ENCODE measurements at places on chromosomes 7 and 10. TPM values are rescaled to one million over a fixed set of nuclear protein-coding genes. Genes with fewer than 3 reads are reported as not detected.

STAM gene
- total RNA-seq, result 27.8 TPM

EBF3 gene
- total RNA-seq, result 0.26 TPM

CYP26C1 gene
- total RNA-seq, result 0.21 TPM

ATP5F1C gene
- total RNA-seq, result 272 TPM

CCL24 gene
- total RNA-seq, result not detected

RHOBTB1 gene
- 9.3 TPM for total RNA-seq

BBS9 gene
- 22.3 TPM for total RNA-seq

DNA sequence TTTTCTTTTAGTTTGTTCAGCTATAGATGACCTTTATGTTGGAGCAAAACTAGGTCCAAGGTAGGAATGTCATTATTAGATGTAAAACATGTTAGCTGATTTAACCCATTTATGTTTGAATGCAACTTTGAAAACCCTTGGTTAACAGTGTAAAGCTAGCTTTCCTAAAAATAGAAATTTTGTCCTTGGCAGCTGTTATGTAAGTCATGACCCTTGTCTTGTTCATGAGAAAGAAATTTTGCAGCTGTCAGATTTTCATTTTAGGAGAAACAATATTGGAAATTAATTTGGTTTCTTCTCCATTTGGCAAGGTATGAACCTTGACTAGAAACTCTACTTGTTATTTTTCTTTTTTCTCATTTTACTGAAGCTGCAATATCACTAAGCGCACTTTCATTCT is 23.9 kb upstream of the CCAR1 start:
- no peak for DNase-seq

- DNase-seq, result no peak
These were observed 61.9 kb upstream of the EBF3 start for GRCh38 chr10:130025811-130026485.

DNA sequence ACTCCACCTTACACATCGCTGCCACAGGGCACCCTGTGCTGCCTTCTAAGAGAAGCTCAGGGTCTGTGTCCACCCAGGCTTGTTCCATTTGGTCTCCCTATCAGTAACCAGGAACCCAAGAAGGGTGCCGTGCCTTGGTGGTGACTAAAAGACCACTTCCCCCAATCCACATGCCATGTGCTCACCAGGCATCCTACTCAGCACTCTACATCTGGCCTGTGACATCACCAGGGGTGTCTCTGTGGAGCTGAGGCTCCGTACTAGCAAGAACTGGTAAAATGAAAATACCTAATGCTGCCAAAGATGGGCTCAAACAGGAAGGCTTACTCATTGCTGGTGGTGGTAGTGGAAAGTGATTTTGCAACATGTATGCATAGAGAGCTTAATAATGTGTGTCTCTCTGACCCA is 19.0 kb upstream of the C10orf71 start:
- DNase-seq, result no peak

GRCh38 chr10:43292755-43293676 is 26.2 kb upstream of the RASGEF1A start:
- DNase-seq, result no peak

- no peak for DNase-seq
These were observed 11.8 kb upstream of the TFAM start for GRCh38 chr10:58373442-58373827.

DNA sequence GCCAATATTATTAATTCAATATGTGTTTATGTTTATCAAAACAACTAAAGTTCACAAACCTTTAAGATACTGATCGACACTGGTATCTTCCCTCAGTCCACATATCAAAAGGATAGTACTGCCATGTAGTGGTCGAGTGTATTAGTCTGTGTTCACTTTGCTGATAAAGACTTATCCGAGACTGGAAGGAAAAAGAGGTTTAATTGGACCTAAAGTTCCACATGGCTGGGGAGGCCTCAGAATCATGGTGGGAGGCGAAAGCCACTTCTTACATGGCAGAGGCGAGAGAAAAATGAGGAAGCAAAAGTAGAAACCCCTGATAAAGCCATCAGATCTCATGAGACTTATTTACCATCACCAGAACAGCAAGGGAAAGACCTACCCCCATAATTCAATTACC is 325.4 kb upstream of the PHF14 start:
- no peak for DNase-seq

GRCh38 chr10:120969219-120969645 is 118.1 kb downstream of the WDR11 start:
- DNase-seq, result no peak

DNA sequence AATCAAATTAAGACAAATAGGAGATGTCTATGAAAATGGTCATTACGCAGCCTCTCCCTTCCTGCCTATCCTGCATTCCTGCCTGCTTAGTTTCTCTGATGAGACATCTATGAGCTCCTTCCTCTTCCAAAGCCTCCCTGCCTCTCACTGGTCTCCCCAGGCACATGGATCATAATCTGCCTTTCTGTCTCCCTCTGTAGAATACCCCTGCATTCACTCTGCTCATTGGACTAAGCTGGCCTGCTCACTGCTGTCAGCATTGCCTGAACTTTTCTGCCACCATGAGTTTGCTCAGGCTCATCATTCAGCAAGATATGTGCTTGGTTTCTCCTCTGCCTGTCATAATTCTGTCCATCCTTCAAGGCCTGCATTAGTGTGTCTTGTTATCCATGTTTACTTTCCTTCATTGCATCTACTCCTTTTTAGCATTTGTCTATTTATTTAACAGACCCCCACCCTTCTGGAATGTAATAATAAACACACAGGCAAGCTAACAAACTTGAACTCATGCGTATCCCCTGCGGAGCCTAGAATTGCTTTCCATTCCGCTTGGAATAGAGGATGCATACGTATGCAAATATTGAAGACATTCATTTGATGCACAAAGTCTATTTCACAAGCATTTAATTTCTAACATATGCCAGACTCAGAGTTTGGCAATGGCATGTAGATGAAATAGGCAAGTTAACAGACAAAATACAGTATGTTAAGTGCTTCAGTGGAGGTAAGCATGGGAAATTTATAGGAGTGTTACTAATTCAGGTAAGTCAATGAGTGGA is 88.3 kb downstream of the PTPRZ1 start:
- DNase-seq, result peak; percentile 17

DNA sequence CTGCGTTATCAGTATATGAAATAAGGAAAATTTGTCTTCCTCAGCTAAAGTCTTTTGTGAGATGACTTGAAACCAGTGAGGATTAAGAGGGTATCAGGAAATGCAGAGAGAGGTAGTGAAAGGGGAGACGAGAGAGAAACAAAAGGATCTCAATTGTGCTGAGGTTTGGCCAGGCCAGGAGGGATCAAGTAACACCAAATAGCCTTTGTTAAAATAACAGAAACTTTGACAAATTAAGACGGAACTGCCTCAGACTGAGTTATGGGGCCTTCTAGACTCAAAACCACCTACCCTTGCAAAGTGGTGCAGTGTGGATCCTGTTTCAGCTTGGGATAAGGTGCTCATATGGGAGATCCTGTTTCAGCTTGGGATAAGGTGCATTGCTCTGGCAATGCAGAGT is 263.1 kb downstream of the CREB5 start:
- no peak for DNase-seq

- no peak for DNase-seq
These were observed 18.3 kb downstream of the UNC5B start for GRCh38 chr10:71230656-71231025.

DNA sequence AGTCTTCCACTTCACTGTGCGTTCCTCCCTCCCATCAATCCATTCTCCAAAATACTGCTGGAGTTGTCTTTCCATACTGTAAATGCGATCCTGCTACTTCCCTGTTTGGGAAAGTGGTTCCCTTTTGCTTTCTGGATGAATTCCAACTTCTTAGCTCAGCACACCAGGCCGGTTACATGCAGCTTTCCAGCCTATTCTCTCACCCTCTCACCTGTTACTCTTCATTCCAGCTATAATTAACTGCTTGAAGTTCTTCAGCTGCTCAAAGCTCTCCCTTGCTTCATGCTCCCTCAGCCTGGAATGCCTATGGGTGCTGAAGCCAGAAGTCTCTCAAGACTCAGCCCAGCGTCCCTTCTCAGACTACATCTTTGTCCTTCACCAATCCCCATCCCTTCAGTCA is 6.0 kb upstream of the ZNRF2 start:
- no peak for DNase-seq

DNA sequence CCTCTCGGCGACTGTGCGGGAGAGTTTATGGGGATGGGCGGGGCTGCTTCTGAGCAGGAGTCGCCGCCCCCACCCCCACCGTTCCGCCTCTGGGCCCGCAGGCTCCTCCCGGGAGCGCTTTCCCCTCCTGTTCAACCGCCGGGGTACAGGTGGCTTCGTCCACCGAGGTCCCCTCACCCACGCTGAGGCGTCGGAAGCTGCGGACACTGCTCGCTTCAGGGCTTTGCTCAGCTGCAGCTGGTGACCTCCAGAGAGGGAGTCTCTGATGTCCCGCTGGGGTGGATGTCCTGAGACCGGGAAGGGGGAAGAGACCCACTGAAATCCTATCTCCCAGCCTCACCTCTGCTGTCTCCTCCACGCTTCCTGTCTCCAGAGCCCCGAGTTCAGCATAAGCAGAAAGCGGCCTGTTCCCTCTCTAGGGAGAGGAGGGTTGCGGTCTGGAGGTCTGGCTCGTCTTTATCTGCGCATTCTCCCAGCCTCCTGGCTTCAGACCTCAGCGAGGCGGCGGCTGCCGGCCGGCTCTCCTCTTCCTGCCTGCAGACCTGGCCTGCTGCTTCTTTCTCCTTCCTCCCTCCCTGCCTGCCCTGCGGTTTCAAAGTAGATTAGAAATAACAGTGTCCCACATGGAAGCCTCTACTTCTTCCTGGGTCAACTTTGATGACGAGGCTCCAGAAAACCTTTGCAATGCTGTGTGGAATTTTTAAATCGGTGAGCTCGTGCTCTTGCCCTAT is 1.8 kb downstream of the CYP2E1 start:
- DNase-seq, result no peak

DNA sequence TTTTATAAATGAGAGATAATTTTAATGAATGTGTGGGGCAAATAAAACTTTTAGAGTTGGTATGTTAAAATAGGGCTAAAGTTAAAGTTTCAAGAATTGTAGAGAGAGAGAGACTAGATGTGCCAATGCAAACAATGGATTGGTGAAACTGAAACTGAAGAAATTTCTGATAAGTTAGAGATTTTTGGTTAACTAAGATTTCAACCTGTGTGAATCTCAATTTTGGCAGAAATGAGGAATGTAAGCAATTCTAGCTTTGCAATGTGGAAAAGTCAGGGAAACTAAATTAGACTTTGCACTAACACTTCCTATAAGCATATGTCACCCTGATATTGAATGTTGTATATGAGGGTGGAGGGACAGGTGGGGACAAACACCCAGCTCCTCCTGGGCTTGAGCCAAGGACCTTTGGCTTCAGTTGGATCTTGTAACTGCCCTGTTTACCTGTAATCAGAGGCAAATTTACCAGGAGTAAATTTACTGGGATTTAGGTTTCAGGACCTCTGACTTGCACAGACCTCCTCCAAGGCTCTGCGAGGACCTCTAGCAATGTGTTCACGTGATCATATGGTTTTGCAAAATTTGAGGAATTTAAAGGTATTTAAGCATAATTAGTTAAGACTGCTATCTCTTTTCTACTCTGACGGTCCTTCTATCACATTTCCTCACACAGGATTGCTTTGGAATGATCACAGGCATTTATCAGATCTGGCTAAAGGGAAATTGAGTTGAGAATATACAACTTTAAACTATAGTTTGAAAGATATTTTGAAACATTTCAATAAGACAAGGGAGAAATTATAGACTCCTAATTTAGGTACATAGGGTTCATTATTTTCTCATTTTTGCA is 33.1 kb upstream of the RPA3 start:
- no peak for DNase-seq

- DNase-seq, result peak; percentile 63
These were observed 837 bp upstream of the IGFBP3 start for GRCh38 chr7:45921699-45922519.

DNA sequence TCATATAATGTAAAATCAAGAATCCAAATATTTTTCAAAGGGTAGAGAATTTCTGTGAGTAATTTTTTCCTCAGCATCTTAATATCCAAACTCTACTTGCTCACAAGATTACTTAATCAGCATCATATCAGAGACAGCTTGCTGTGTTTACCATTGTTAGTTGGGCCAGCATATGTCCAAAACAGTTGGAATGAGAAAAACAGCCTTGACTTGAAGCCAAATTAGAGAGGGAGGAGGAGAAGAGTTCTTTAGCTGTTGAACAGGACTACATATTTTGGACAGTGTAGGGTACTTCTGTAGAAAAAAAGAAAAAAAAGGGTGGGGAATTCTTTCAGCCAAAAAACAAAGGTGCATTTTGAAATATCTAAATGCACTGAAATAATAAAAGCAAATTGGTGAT is 69.8 kb downstream of the HDAC9 start:
- DNase-seq, result no peak

GRCh38 chr7:87111877-87112276 is 40.4 kb upstream of the DMTF1 start:
- no peak for DNase-seq

DNA sequence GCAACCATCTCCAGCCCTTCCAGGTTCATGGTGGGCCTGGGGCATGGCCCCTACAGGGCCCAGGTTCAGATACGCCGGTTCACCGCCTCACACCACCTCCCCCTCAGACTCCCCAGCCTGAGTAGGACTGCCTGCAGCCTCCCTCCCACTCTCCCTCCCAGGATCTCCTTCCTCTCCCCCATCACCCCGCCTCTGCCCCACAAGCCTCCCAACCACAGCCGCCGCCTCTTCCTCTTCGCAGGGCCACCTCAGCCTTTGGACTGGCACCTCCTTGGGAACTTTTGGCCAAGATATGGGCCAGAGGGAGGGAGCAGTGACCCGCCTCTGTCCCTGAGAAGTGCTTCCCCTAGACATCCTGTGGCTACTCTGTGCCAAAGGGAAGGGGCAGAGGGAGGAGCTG is 9.3 kb downstream of the KCNIP2 start:
- DNase-seq, result no peak

DNA sequence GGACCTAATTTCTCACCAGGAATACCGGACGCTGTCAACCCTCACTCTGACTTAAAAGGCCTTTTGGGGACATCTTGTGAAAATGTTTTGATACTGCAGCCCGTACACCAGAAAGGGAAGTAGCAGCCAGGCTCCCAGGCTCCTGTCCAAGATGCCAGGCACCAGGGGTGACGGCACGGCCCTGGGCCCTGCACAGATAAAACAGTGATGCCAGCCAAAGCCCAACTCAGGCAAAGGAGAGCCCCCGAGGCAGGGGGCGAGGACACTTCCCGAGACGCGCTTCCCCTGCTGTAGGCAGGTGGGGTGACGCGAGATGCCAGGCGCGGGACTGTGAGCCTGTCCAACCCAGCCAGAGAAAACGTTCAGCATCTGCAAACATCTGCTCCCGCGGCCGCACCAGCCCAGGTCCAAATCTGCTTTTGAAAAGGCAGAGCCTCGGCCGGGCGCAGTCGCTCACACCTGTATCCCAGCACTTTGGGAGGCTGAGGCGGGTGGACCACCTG is 15.7 kb downstream of the ZFAND2A start:
- DNase-seq, result no peak

GRCh38 chr10:11604865-11605650 is 6.4 kb downstream of the USP6NL start:
- no peak for DNase-seq

DNA sequence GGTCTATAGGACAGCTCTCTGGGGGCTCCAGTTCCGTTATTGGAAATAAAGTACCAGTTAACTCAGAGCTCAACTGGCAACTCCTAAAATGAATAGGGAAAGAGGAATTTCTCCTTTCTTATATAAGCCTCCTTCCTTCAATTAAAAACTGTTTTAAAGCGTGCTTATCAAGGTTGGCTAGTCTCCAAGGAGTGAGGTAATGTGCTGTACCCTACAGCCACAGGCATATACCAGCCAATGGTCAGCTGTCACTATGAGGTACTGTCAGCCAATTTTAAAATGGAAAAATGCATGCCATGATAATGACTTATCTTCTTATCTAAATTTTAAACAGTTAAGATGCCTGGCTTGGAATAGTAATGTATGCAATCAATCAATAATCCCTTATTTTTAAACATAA is 76.2 kb downstream of the PLCE1 start:
- DNase-seq, result no peak

- no peak for DNase-seq
These were observed 106.7 kb downstream of the PTPRE start for GRCh38 chr10:128013626-128014025.

All from H1 (cell line).